ENCODE measurements at places on chromosomes 12 and 14.

GRCh38 chr12:128449146-128449894, 182.3 kb downstream of the TMEM132C start:
- DNase-seq, result no peak

GRCh38 chr12:44589697-44590096, 286.4 kb downstream of the NELL2 start:
- DNase-seq, result no peak

GRCh38 chr14:90911121-90911520, 94.9 kb upstream of the TTC7B start:
- no peak for DNase-seq

GRCh38 chr12:39490500-39491282, 47.8 kb upstream of the KIF21A start:
- peak; percentile 96 for DNase-seq

GRCh38 chr14:24162093-24162492, 1.0 kb downstream of the IRF9 start:
- DNase-seq, result peak; percentile 48

GRCh38 chr14:74239848-74240793, 872 bp downstream of the VSX2 start:
- no peak for DNase-seq

DNA sequence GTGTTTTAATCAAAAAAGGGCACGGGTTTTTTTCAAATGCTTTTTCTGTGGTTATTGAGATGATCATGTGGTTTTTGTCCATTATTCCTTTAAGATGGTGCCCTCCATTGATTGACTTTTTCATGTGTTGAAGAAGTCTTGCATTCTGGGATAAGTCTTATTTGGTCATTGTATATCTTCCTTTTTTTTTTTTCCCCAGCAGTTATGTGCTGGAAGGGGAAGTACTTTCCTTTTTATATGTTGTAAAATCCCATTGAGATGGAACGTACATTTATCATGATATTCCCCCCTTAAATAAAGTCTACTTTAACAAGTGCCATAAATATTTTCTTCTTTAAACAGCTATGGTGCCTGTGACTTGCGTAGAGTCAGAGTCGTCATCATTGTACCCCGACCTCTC, 24.8 kb upstream of the MUCL1 start:
- no peak for DNase-seq

- DNase-seq, result no peak
Observed at GRCh38 chr12:42172441-42173210, 28.0 kb upstream of the GXYLT1 start.

GRCh38 chr14:84555493-84555892, 974.5 kb upstream of the FLRT2 start:
- no peak for DNase-seq

DNA sequence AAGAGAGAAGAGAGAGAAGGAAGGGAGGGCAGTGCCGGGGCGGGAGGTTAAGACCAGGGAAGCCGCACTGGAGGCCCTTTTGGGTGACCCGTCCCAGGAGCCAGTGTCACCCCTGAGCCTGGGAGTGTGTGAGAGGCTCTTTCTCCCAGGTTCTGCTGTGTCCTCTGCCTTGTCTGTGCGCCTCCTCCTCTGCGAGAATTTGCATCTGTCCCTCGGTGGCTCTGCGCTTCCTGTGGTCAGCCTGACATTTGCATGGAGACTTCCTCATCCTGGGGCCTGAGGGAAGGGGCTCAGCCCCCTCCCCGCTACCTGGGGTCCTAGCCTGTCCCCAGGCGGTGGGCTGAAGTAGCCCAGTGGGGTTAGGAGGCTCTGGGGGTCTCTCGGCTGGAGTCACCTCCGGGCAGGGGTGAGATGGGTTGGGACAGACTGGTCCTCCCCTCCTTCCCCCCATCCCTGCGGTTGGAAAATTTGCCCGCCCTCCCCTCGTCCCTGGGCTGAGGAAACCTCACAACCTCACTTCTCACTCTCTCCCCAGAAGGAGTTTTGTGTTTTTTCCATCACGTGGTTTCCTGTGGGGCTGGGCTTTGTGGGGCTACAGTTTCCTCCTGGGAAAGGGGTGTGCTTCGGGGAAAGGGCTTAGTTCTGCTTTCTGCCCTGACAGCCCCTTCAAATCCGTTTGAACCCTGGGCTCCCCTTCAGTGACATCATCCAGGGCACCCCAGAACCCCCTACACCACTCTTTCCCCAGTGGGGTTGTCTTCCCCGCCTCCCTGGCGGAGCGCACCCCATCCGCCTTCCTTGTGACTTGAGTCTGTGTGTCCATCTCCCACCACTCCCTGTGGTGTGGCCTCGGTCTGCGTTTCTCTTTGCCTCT, 2.5 kb downstream of the PTPN6 start:
- DNase-seq, result no peak
